CD4-positive, alpha-beta T cell treated with Interleukin-15 for 1 hour (primary cell): ENCODE measurements at places on chromosomes 11 and 22.

- DNase-seq, result no peak
Observed at GRCh38 chr11:45665206-45665932, at the start of gene CHST1. CHST1 (minus strand) TSS chr11:45665622; CDS start chr11:45650923, 14,699 bp downstream.

GRCh38 chr11:64759722-64760719 is at the start of gene PYGM:
PYGM (minus strand) TSS chr11:64759974; CDS start chr11:64759898, 76 bp downstream.
- DNase-seq, result no peak

GRCh38 chr11:107785401-107785800 is 73.2 kb downstream of the SLC35F2 start:
- DNase-seq, result no peak

GRCh38 chr11:35133656-35134055 is 5.3 kb upstream of the CD44 start:
- no peak for DNase-seq

GRCh38 chr11:110951950-110952503 is 239.8 kb upstream of the ARHGAP20 start:
- DNase-seq, result no peak

DNA sequence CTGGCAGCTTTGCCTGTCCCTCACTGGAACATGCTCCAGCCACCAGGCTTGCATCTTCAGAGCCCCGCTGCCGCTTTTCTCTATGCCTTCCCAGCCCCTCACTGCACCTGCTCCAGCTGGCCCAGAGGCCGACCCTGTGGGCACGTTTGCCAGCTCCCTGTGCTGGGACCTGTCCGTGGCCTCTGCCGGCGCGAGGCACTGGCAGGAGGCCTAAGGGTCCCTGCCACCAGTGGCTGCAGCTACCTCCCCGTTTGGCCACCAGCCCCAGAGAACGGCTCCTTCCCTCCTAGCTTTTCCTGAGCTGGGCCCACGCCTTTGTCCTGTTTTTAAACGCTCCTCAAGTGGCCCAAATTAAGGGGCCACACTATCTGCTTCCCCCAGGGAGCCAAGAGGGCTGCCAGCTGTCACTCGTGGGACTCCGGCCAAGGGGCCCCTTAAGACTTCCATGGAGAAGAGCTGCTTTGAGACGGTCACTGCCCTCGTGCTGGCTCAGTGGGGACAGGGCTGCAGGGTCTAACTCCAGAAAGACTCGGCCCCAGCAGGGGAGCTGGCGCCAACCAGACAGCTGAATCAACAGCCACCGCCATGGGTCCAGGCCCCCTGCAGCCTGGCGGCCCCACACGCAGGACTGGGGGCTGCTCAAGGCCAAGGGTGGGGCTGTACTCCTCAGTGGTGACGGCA is 24.6 kb upstream of the WNT7B start:
- DNase-seq, result no peak

- no peak for DNase-seq
Observed at GRCh38 chr11:13550761-13551160, 55.0 kb upstream of the PTH start.

DNA sequence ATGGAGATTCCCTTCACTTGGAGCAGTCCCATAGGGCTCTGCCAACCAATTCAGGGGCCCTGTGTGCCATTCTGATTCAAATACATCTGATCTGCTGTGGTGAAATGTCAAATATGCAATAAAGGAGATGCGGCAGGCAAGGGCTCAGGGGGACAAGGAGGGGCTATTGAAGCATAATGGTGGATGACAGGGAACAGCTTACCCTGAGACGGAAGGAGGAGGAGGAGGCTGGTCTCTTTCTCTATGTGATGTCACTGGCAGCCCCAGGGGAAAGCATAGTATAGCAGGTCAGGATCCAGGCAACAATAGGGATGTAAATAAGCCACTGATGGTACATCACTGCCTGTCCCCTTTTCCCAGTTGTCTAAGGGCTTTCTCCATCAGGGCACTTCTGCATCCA is 350.9 kb upstream of the SYN3 start:
- no peak for DNase-seq

GRCh38 chr11:115606498-115607220 is 102.4 kb upstream of the CADM1 start:
- DNase-seq, result no peak

DNA sequence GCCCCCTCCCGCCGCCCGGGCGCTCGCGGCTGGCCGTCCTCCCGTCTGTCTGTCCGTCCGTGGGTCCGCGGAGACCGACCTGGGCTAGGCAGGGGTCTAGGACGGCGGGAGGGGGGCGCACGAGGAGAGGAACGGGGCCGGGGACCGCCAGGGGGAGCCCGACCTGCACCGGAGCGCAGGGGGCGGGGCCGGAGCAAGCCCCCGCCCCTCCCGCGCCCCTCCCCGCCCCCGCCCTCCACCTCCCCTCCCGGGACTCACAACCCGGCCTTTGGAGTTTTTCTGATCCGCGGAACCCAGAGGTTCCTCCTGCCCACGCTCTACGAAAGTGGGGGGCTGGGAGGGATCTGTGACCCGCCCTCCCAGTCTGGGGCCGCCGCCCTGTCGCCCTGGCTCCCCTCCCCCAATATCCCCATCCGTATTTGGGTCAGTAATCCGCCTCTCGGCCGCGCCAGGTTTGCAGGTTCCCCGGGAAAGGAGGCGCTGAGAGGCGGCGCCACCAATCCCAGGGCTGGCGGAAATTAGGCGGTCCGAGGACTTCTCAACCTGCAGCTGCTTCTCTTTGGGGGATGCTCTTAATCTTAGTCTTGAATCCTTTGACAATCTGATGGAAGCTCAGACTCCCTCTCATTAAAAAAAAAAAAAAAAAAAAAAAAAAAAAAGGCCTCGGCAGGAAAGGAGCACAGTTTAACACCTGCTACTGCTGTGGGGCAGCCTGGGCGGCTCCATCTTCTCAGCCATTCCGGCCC is 925 bp upstream of the KCNJ11 start:
- DNase-seq, result peak; percentile 74

- DNase-seq, result peak; percentile 56
Observed at GRCh38 chr22:36160499-36160942, at the start of gene APOL3. APOL3 (minus strand) TSS chr22:36160755; CDS start chr22:36149055, 11,700 bp downstream.

DNA sequence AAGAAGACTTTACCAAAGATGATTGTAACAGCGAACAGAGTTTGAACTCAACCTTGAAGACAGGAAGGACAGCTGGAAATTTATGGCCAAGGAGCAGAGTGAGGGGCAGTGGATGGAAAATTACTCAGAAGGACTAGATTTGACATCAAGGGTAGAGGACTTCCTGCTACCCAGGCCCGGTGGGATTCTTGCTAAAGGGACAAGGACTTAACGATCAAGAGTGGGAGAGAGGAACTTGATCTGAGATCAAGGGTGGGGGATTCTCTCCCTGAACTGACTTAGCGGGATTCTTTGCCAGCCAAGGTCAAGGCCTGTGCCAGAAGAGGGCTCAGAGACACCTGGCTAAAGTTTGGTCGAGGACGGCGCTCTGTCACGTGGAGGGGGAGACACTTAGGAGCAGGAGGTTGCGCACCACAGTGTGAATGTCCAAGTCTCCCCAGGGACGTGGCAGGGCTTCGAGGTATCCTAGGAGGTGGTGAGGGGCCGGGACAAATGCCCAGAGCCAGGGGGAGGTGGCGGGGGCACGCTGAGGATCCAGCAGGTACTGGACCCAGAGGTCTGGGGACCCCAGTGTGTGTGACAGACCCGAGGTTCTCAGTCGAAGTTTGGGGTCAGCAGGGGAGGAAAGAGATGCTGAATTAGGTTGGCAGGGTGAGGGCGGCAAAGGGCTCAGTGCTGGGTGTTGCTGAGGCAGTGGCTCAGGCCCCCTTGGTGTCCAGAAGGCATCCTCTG is 46.1 kb upstream of the SHISAL1 start:
- DNase-seq, result no peak

DNA sequence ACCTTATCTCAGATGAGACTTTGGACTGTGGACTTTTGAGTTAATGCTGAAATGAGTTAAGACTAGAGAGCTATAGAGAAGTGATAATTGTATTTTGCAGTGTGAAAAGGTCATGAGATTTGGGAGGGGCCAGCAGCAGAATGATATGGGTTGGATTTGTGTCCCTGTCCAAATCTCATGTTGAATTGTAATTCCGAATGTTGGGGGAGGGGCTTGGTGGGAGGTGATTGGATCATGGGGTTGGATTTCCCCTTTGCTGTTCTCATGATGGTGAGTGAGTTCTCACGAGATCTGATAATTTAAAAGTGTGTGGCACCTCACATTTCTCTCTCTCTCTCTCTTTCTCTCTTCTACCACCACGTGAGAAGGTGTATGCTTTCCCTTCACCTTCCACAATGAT is 777.8 kb upstream of the LUZP2 start:
- DNase-seq, result no peak

- DNase-seq, result no peak
Observed at GRCh38 chr22:47219789-47220188, 457.3 kb downstream of the TBC1D22A start.

GRCh38 chr11:124627546-124627945 is 4.9 kb downstream of the TBRG1 start:
- no peak for DNase-seq

DNA sequence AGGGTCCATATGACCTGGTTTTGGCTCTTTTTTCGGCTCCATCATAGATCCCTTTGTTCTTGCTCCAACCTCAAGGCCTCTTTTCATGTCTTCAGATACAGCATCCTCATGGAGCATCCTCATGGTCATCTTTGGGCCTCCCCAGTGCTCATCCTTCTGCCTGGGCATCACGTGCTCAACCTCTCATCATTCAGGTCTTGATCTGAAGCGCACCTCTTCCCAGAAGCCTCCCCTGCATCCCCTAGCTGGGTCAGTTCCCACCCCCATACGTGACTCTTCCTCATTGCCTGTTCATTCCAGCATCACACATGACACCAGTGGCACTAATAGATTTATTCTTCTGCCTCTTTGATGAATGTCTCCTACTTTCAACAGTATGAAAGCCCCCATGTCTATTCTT is 192.2 kb downstream of the MIAT start:
- no peak for DNase-seq

DNA sequence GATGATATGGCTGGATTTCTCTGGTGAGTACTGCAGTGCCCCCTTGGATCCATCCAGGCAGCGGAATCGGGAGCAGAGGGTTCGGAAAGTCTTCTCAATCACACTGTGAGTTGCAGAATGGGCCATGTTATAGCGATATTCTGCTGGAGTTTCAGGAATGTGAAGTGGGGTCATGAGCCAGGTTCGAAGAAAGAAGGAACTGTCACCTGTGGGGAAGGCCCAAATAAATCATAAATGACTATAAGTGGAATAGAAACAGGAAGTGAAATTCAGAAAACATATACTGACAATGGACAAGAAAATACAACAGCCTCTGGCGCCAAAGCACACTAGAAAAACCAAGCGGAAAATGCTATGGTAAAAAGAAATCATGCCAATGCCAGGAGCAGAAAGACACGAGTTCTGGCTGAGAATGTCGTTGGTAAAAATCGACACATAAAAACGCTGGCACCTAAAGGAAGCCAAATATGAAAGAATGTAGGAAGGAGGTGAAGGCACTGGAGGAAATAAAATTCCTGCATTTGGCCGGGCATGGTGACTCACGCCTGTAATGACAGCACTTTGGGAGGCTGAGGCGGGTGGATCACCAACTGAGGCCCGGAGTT is 10.0 kb upstream of the AMBRA1 start:
- no peak for DNase-seq
